ENCODE measurements at places on chromosomes 7 and 10.

DNA sequence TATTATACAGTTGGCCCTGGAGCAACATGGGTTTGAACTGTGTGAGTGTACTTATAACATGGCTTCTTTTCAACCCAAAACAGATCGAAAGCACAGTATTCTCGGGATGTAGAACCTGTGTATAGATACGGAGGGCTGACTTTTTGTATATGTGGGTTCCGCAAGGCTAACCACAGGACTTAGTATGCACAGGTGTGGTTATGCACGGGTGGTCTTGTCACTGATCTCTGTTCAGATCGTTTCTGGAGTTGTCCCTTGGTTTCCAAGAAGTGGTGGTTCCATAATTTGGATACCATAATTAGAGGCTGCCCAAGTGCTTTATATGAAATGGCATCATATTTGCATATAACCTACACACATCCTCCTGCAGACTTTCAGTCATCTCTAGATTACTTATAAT is 10.9 kb upstream of the BHLHA15 start:
- DNase-seq, result no peak

DNA sequence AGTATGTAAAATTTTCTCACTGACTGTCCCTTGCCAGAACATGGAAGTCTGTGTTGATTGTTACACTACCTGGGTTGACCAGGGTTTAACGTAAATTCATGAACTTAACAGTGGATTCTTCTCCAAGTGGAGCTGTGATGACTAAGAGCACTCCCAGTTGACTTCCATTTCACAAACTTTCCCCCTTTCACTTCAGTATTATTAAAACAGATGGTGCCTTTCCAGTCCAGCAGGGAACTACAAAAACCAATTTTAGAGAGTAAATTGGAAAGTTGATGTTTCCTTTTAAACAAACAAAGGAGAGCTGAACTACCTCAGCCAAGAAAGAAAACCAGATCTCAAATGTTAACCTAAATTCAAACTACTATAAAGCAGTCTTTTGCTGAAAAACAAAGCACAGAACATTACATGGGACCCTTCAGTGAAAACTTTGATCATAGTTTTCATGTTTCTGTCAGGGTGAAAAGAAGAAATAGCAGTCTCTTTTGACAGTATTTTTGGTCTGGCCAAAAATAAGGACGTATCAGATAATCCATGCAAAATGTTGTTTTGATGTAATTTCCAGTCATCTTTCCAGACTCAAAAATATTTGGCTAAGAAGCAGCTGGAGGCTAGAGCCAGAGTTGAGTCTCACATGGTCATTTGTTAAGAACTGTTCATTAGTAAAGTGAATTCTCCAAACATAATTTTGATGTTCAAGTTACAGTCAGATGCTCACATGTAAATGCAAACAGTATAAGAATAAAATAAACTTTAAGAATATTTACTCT is 479.9 kb upstream of the AKR1E2 start:
- peak; percentile 95 for DNase-seq

DNA sequence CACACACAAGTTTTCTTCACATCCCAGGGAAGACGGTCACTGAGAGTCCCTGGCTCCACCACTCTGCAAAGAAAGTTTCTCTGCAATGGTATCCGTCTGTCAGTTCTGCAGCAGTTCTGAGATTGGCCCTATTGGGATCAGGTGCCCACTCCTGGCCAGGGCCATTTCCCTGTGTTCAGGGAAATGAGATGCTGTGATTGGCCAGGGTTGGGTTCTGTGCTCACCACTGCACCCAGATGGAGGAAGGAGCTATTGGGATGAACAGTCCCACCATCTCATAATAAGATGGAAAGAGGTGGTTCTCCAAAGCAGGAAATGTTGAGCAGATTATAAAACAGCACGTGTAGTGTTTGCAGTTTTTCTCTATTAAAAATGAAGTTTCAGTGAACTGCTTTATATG is 13.3 kb upstream of the PIP4K2A start:
- DNase-seq, result no peak

DNA sequence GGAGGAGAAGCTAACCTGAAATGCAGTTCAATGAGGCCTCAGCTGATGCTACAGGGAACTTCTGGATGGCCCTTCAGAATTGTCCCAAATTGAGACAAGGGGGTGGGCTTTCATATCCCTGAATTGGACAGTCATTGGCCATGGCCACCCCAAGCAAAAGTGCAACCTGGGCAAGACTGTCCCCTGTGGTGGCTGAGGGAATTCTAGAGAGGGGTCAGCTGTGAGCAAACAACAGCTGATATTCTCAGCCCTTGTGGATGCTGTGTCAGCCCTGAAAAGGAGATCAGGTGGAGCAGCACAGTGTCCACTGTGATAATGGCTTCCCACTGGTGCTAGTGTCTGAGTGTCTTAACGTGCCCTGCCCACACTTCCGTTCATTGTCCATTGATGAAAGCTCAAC is 76.6 kb downstream of the SLC16A9 start:
- no peak for DNase-seq

DNA sequence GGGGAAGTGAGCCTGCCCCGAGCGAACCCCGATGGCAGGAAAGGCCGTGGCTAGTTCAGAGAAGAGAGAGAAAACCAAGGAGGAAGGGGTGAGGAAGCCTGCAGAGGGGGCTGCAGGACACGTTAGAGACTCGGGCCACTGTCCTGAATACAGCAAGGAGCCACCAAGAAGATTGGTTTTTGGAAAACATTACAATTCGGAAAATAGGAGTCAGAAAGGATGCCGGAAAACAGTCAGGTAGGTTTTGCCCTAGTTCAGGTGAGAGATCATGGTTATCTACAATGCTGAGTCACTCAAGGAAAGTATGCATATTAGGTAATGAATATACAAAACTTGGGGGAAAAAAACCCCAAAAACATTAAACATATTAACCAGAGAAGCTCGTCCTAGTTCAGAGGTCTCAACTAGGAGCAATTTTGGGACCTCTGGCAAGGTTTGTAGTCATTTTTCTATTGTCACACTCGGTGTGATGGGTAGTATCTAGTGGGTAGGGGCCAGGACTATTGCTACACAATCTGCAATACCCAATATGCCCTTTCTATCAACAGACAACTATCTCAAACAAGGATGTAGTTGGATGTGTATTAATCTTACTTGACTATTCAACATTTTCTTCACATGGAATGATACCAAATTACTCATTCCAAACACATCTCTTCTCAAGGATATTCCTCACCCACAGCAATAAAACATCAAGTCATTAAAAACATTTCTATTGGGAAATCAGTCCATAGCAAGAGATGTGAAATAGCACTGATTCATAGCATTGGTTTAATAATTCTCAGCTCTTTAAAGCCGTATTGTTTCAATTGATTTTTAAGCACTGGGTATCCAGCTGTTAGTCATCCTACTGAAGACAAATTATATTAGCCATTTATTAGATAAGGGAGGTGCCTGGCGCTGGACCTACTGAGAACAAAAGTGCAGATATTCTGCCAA is 74.4 kb upstream of the RSU1 start:
- DNase-seq, result peak; percentile 83

DNA sequence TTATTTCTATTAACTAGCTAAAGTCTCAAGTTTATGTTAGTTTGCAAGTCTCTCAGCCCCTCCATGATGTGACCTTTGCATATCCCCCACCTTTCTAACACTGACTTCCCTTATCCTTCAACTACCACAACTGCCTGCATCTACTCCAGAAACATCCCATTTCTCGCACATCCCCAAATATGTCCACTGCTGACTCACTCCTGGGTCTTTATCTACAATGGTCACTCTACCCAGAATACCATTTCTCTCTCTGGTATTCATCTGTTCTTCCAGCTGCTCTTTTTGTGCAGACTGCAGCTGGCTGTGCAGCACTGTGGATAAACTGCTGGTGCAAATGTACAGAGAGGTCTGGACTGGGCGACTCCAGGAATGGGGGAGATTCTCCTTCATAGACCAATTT is 32.7 kb upstream of the PRSS1 start:
- no peak for DNase-seq

DNA sequence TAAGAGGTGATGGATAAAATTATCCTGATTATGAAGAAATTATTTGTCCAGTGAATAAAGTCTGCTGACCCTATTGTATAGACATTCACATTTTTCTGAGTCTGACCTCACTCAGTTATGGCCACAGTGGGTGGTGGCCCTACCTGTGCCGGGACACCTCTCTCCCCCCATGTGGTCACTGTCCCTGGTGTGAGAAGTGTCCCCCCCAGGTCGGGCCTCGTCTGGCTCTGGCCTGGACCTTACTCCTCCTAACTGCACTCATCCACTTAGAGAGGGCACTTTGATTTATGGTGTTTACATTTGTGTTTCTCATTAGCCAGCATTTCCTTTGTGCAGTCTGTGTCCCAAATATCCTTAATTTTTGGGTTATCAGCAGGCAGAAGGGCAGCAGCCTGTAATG is 59.6 kb upstream of the ZNF32 start:
- DNase-seq, result no peak

DNA sequence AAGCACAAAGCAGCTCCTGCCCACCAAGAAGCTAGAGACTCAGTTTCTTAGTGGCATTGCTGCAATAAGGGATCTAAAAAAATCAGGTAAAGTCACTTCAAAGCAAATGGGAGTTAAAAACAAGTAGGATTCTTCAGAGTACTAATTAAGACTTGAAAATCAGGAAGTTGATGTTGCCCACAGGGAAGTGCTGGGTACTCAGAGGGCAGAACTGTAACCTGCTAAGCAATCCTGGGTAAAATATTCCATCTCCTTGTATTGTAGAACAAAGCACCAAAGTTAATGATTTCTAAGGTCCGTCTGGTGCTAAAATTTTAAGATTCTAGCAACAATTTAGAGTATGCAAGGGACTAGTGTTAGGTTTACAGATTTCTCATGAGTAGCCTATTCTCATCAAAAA is 8.3 kb downstream of the PEX1 start:
- no peak for DNase-seq

- no peak for DNase-seq
Observed at GRCh38 chr10:133336118-133336576, 549 bp downstream of the CALY start.

DNA sequence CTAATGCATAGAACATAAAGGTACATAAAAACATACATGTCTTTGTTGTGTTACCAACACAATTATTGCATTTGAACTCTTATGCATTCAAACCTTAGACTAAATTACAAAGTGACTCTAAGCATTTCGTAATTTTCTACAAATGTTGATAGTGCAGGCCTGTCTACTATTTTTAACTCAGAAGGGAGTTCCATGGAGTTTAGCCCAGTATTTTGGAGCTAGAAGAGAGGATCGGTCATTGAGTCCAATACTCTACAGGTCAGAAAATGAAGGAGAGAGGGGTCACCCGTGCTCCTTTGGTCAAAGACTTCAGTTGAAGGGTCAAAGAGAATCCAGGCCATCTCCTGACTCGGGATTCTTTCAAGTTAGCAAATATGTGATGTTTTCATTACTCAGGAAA is 55.3 kb upstream of the SRRM3 start:
- no peak for DNase-seq

DNA sequence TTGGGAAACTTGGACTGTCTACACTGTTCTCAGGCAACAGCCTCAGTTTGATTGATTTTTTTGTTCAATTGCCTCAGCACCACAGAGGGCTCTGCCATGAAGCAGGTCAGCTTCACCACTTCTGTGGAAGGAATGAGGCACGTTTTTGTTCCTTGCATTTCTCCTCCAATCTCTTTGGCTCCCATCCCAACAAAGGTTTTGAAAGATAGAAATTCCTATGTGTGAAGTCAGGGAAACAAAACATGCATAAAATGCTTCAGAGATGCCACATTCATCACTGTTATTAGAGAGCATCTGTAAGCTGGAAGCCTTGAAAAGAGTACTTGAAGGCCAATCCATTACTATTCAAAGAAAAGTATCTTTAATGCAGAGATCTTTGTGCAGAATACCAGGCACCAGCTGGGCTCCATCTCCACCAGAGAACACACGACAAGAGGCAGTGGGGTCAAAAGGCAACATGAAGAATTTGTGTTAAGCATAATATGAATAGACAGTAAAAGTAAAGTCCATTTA is 249.1 kb upstream of the LYZL1 start:
- DNase-seq, result peak; percentile 37

- no peak for DNase-seq
Observed at GRCh38 chr10:27995311-27995710, 3.6 kb downstream of the ODAD2 start.

DNA sequence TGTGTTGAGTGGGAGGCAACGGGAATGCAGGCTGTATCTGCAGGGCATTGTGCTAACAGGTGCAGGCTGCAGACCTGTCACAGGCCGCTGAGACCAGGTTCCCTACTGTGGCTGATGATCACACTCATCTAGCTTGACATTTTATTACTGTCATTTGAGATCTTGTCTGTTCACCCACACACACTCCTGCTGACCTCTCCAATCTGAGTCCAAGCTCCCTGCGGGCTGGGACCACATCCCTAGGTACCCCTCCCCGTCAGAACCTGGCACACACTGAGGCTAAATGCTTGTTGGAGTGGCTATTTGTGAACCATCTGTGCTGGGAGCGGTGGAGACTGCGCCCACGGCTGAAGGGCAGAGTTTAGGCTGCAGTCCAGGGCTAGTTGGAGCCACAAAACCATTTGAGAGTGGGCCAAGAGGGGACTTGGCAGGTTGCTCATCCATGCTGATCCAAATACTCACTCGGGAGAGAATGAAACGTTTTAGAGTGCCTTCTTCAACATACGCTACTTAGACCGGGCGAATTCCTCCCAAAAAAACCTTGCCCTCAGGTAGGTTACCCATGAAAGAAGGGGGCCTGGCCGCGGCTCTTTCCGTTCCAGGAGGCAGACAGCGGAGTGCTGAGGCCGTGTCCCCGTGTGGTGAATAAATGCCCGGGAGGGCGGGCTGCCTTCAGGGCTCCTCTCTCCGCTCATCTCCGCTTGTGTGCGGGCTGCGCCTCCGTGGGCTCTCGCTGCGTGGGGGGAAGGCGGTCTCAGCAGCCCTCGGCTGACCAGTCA is 164.4 kb downstream of the RGS10 start:
- DNase-seq, result peak; percentile 69

- no peak for DNase-seq
Observed at GRCh38 chr10:124132876-124133275, 39.5 kb upstream of the CHST15 start.

DNA sequence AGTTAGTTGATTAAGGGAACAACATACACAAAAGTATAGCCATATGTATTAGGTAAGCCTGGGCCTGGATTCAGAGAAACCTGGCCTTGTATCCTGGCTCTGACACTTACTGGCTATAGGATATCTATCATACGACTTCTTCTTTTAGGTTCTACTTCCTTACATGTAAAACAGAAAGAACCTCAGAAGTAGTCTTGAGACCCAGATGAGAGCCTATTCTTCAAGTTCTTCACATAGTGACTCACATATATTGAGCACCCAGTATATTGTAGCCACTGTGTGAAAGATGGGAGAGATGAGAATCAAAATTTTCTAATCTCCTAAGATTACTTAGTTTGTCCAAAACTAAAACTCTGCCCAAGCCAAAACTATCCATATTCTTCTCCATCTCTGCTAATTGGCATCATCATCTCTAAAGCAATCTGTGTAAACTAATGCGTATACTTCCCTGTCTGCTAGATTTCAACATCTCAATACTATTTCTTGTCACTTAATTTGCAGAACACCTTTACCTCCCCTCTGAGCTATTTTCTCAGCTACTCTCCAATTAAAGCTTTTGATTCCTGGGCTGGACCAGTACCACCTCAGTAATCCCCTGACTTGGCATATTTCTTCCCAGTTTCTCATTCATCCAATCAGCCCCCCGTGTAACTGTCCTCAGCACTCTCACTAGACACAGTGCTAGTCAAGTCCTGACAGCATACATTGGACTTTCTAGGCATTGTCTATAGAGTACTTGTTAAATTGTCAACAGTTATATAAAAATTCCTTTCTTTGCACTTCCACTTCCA is 53.5 kb upstream of the MET start:
- DNase-seq, result no peak

GRCh38 chr7:31192986-31193385 is 140.9 kb downstream of the ADCYAP1R1 start:
- peak; percentile 93 for DNase-seq
